Hippocampal formation (tissue), 2 donors: ENCODE measurements at places on chromosomes 2 and 18.

GRCh38 chr2:95314964-95315611 lies 17.9 kb downstream of the KCNIP3 start:
- DNase-seq, result peak; percentile 68

DNA sequence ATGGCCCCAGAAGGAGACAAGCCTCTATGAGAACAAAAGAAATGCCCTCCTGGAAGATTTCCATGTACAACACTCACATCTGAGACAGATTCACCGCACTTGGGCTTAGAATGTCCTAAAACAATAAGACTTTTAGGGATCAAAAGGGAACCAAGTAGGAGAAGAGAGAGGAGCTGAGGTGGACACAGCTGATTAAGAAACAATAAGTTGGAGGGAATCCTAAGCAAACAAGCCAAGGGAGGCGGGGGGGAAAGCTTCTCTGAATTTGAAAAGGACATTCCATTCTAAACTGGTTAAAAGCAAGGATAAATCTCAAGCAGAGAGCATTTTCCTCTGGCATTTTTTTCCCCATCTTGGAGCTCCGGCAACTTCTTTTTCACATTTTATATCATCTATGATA lies 9.9 kb downstream of the ACVR1 start:
- no peak for DNase-seq

GRCh38 chr2:127906206-127906926 lies 20.6 kb upstream of the AMMECR1L start:
- DNase-seq, result no peak

- DNase-seq, result no peak
These were observed 60.5 kb downstream of the UGP2 start for GRCh38 chr2:63902149-63902548.

DNA sequence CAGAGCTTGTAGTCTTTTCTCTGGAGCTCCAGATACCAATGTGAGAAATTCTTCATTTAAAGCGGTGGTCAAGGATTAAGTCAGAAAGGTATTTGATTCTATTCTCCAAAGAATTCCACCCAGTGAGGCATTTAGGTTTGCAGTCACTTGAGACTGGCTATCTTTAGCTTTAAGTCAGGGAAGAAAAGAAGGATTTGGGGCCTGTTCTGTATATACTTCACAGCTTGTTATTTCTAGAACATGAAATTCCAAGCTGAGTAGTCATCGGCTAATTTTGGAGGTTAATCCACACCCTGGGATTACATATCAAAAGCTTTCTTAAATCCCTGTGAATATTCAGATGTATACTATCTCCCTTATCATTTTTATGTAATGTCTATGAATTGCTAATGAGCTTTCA lies 39.4 kb downstream of the MYOM1 start:
- DNase-seq, result no peak

GRCh38 chr2:69608109-69608508 lies 35.4 kb downstream of the AAK1 start:
- DNase-seq, result no peak

DNA sequence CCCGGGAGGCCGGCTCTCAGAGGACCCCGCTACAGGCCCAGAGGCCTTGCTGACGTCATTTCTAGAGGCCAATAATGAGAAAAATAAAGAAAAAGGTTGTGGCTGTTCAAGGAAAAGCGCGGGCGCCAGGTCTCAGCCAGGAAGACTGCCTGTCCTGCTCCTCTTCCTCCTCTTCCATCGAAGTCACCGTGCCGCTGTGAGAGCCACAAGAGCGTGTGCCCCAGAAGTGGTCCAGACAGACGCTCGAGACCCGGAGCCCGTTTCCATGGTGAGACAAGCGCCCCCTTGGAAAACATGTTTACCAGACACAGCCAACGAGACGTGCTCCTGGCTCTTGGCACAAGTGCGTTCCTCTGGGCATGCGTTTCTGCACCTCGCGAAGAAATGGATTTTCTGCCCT lies 210.5 kb downstream of the HDAC4 start:
- no peak for DNase-seq

DNA sequence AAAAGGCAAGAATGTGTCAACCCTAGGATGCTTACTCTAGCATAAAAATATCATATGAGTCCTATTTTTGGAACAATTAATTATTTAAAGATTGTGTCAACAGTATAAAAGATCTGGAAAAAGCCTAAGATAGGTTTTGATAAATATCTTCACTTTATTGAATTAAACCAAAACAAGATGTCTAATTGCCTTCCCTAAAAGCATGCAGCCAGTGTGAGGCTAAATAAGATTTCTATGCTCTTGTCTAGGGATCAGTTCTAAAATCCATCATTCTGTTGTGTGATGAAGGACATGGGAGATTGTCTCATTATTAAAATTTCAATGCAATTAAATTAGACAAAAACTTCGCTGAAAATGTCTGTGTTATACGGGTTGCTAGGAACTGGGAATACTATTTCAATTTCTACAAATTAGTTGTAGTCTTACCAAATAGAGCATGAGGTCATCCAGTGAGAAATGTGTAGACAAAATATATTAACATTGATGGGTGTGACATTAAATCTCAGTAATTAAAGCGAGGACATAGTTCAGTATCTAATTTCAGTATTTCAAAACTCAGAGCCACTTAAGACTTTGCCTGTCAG lies 535.6 kb upstream of the FSIP2 start:
- DNase-seq, result no peak

GRCh38 chr2:149160701-149161217 lies 122.3 kb downstream of the LYPD6B start:
- DNase-seq, result no peak

- no peak for DNase-seq
These were observed 380.5 kb upstream of the HNRNPA3 start for GRCh38 chr2:176832086-176832485.

DNA sequence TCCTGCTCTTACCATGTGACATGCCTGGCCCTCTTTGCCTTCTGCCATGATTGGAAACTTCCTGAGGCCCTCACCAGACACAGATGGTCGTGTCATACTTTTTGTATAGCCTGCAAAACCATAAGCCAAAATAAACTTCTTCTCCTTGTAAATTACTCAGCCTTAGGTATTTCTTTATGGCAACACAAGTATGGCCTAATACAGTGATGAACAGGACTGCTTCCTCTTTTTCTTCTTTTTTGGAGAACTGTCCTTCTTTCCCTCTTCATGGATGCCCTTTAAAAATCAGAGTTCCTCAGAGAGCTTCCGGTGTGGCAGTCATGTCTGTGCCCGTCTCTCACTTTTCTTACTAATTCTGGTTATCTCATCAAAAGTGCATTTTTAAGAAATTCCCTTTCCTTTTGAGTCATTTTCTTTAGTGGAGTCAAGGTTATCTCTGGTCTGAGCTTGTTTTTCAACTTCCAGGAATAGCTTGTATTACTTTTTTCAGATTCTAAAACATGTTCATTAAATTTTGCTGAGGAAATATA lies 9.2 kb upstream of the IL1A start:
- DNase-seq, result no peak

DNA sequence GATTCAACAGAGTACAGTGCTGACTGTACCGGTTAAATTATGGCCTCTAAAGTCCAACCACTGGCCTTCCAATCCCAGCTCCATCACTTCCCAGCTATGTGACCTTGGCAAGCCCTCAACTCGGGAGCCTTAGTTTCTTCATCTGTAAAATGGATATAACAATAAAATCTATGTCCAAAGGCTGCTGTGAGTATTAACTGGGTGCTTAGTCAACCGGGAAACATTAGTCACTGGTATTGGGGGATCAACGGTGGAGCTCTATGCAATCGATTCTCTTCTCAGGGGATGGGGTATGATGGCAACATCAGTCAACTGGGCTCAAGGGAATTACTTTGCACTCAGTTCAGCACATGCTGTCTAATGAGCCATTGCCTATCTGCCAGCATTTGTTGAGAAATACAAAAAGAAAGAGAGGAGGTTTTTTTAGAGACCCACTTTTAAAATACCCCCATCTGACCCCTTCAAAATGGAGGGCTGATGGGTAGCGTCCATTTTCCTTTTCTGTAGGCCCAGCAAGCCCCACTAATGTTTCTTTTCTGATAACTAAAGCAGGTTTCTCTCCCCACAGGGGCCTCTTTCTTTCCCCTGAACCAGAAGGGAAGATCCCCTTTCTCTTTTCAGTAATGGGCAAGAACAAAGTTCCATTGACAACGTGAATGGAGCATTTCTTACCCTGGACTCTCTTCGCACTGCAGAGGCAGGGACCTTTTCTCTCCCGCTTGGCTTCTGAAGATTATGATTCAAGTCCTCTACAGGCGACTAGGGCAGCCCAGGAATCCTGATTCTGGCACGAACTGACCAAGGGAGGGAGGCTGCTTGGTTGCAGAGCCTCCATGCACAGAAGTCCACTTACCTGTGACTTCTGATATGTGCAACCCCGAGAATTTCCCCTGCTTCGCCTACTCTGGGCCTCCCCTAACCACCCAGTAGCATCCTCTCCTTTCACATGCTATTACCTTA lies 8.7 kb upstream of the AGFG1 start:
- no peak for DNase-seq

DNA sequence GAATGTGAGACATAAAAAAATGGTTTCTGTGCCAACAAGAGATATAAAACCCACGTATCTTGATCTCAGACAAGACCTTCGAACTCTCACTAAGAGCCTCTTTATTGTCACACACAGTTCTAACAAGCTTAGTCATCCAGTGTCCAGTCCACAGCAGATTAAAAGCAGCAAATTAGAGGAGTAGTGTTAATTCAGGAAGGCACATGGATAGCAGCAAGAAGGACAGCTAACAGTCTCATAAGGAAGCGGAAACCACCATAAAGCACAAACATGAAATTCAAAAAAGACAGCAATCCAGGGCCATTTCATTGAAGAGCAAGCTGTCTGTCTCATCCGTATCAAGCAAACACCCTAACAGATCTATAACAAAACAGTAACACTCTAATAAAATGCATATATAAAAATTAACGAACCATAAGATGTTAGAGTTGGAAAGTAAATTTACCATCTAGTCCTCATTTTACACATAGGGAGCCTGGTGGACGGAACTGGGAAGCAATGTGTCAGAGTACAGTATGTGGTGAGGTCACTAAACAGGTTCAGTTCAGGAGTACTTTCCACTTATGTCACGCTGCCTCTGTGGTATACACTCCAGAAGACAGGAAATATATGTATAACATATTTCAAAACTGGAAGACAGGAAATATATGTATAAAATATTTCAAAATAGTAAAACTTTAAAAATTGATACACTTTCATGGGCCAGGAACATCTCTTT lies 18.3 kb downstream of the AAK1 start:
- DNase-seq, result no peak

GRCh38 chr18:5250603-5251002 lies 44.9 kb downstream of the ZBTB14 start:
- DNase-seq, result no peak

DNA sequence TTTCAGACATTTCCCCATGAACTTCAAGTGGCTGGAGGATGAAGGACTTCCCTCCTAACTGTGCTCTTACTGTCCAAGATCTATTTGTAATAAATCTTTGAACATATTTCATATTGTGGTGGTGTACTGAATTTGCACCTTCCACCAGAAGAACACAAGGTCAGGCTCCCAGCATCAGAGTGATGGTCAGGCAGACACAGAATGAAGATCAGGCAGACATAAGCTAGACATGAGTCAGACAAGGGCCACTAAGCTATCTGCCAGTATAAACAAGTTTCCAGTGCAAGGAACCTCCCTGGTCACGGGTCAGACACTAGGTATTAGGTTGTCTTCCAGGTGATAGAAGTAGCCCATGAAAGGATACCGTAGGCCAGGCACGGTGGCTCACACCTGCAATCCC lies 20.0 kb downstream of the AQP12B start:
- DNase-seq, result no peak

GRCh38 chr2:162484551-162484950 lies 140.6 kb downstream of the GCA start:
- no peak for DNase-seq

DNA sequence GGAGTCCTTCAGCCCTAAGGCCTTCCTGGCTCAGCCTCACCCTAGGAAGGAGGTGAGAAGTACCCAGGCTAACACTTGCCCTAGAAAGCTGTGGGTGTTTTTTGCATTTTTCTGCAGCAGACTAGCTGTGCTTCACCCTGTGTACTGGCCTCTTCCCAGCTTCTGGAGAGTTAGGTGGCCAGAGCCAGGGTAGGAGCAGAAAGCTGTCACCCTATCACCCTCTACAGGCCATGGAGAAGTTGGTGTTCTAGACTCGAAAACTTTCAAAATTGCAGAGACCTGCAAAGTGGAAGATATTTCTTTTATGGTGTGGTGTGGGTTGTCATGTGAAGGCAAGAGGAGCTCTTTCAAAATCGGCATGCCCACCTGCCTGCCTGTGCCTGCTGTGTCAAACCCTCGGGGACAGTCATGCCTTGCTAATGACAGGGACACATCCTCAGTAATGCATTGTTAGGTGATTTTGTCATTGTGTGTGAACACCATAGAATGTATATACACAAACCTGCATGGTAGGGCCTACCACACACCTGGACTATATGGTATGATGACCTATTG lies 29.8 kb downstream of the EHD3 start:
- no peak for DNase-seq

GRCh38 chr2:11343650-11344341 lies 640 bp downstream of the ROCK2 start:
- no peak for DNase-seq

DNA sequence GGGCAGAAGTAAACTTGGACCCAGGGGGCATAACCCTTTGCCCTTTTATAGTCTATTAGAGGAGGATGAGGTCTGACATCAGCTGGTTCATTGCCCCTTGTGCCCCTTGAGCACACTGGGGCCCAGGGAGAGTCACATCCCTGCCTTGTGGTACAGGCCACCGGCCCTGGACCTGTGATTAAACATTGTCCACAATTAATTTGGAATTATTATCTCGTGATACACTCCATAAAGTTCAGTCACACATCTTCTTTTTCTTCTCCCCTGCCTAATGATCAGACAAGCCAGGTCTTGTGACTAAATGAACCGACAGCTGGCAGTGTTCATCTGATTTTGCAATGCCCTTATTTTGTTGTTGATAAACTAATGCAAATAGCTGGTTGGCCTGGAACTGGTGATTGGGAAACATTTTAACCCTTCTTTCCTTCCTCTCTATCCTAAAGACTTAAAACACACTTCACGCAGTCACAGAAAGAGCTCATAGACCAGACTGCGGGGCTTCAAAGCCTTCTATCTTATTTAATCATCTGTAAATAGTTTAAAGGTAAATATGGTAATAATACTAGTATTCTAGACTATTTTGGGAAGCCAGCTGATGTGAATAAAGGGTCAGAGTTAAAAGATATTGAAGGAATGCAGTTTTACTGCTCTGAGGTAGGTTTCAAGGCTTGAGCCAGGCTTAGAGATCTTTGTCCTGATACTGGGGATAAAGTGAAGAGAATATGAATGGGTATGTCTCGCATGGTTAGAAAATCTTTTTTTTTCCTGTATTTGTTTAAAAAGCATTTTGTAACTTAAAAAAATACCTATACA lies 13.4 kb downstream of the IL1R1 start:
- no peak for DNase-seq

DNA sequence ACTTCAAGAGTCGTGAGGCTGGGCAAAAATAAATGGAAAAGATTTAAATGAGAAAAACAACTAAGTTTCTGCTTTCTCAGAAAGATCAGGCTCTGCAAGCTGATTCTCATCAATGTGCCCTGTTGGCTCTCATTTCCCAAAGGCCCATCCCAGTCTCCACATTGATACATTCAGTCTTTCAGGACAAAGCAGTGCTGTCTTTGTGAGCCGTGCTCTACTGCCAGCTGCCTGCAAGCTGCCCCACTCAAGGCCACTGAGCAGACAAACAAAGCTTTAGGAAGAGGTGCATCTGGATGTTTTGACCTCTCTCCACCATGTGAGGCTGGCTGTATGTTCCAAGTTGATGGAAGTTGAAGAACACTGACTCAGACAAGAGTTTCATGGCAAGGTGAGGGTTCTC lies 48.8 kb downstream of the FSHR start:
- DNase-seq, result no peak

- DNase-seq, result no peak
These were observed 133.1 kb downstream of the EIPR1 start for GRCh38 chr2:3244486-3244885.

GRCh38 chr18:27599202-27599829 lies 414.2 kb upstream of the CHST9 start:
- DNase-seq, result peak; percentile 21
